ENCODE measurements at places on chromosomes 2 and 18. TPM values are rescaled to one million over a fixed set of nuclear protein-coding genes. Genes with fewer than 3 reads are reported as not detected.

GRCh38 chr2:137950238-137950637, 14.0 kb upstream of the HNMT start:
- DNase-seq: no peak

GRCh38 chr2:175282300-175282699, 100.8 kb upstream of the ATP5MC3 start:
- DNase-seq: peak; percentile 72

DNA sequence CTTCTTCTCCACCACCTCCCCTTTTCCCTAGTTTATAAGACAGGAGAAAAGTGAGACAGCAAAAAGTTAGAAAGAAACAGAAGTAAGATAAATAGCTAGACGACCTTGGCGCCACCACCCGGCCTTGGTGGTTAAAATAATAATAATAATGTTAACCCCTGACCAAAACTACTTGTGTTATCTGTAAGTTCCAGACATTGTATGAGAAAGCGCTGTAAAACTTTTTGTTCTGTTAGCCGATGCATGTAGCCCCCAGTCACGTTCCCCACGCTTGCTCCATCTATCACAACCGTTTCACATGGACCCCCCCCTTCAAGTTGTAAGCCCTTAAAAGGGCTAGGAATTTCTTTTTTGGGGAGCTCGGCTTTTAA, 1.5 kb upstream of the BUB1 start:
- DNase-seq: no peak

The DNAH7 gene
- total RNA-seq: 0.45 TPM

DNA sequence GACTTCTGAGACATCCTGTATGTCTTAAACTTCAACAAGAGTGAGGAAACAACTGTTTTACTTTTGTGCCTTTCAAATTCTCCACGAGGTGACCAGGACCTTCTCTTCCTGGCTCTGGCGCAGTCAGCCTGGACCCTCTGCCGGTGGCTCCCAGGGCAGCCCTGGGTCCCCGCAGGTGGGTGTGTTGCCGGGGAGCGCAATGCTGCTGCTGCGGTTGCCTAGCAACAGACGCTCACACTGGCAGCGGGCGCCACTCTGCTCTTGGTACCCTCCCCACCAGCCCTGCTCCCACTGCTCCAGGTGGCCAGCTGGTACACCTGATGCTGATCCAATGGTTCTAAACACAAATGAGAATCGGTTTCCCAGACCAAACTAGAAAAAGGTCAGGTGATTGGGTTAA, 58.7 kb downstream of the GNAL start:
- no peak for DNase-seq

Measured in SK-MEL-5 (cell line).